ENCODE measurements at places on chromosomes 2 and 18.

GRCh38 chr18:27785815-27786471 lies 391.0 kb downstream of the CDH2 start:
- DNase-seq = no peak

- no peak for DNase-seq
These were observed 26.6 kb downstream of the TMEM18 start for GRCh38 chr2:650343-651310.

DNA sequence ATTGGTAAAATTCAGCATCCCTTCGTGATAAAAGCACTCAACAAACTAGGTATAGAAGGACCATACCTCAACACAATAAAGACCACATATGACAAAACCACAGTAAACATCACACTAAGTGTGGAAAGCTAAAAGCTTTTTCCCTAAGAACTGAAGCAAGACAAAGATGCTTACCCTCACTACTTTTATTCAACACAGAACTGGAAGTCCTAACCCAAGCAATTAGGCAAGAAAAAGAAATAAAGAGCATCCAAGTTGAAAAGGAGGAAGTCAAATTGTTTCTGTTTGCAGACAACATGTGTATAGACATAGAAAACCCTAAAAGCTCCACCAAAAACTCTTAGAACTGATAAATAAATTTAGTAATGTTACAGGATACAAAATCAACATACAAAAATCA lies 271.7 kb downstream of the RBM43 start:
- no peak for DNase-seq

- DNase-seq = no peak
These were observed 50.8 kb upstream of the CWC22 start for GRCh38 chr2:180057706-180058412.

GRCh38 chr2:242098445-242099128 lies 229.1 kb downstream of the RTP5 start:
- peak; percentile 29 for DNase-seq

- no peak for DNase-seq
These were observed 318.3 kb upstream of the KLHL29 start for GRCh38 chr2:23066686-23067085.

- peak; percentile 54 for DNase-seq
These were observed 23.0 kb downstream of the CYTIP start for GRCh38 chr2:157420771-157421323.

GRCh38 chr2:71790226-71791060 lies 337.1 kb downstream of the DYSF start:
- no peak for DNase-seq

DNA sequence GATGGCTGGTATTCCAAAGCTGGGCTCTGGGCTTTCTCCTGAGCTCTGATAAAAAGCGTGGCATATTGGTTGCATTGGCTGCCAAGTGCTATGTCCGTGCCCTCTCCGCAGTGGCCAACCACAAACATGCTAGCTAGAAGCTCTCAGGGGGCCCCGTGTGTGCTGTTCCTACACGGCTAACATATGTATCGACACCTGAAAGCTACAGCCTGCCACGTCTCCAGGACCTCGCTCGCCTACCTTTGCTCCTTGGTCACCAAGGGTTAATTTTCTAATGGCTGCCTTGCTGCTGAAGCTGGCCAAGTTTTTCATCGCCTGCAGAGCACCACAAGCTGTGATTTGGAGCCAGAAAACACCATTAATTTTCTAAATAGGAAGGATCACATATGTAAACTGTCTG lies 888.4 kb downstream of the BCL11A start:
- DNase-seq = no peak
